ENCODE measurements at places on chromosomes 2 and 18.

GRCh38 chr2:234363011-234363487, 133.8 kb downstream of the ARL4C start:
- no peak for DNase-seq

DNA sequence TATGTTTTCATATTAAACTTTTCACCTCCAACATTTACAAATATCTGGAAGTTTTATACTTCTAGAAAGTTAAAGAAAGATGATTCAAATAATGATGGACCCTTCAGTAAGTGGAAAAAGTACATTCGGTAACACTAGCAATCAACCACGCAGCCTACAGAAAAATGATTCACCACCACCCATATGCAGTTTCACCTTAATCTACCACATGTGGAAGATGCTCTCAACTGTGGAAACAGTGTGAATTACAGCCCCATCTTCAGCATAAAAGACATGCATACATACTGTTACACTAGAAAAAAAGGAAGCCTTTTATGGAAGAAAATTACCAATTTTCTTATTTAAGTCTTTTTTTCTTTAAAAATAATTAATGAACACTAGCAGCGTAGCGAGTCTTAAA, 1.1 kb downstream of the SLC38A11 start:
- DNase-seq, result no peak

- no peak for DNase-seq
These were observed 156.1 kb downstream of the TTC27 start for GRCh38 chr2:32783933-32784332.

DNA sequence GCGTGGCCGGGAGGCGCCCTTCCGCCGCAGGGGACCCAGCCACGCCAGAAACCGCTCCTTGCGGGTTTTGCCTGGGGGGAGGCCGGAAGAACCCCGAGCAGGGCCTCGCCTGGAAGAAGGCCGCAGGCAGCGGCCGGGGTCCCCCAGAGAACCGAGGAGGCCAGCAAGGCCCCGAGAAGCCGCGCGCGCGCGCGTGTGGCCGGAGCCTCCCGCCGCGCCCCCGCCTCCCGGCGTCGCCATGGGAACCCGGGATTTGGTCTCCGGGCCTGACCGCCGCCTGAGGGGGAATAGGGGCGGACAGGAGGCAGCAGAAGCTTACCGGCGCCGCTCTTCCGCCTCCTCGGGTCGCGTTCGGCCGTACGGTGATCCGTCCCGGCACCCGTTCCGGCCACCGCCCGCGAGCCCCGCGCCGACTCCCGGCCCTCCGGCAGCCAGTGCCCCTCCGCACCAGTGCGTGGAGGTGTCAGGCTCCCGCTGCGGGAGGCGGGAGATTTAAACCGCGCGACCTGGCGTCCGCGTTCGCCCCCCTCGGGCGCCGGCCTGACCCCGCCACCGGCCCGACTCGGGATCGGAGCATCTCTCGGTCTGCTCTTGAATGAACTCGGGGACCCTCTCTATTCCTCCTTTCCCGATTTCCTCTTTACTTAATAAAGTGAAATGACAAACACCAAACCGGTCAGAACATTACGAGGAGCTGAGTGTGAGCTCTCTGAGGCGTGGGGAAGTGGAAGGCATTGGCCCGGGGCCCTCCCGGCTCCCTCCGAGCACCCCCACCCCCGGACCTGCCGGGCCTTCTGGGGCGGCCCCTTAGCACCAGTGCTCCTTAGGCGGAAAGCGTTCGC, at the start of gene ICA1L:
Gene ICA1L, minus strand, starts transcription at position 467 of the 842 bp plus-strand sequence. CDS start 42,757 bp downstream, outside the sequence.
- DNase-seq, result peak; percentile 1

GRCh38 chr18:53795061-53795460, 429.4 kb downstream of the MBD2 start:
- no peak for DNase-seq

DNA sequence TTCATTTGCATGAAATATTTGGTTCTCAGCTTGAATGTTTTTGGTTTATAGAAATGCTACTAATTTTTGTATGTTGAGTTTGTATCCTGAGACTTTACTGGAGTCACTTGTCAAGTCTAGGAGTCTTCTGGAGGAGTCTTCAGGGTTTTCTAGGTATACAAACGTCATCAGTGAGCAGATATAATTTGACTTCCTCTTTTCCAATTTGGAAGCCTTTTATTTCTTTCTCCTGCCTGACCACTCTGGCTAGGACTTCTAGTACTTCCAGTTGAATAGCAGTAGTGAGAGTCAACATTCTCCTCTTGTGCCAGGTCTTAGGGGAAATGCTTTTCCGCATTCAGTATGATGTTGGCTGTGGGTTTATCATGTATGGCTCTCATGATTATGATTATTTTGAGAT, 55.4 kb upstream of the THUMPD2 start:
- no peak for DNase-seq

- DNase-seq, result no peak
These were observed 287.2 kb upstream of the LINC00305 start for GRCh38 chr18:64436111-64436510.

DNA sequence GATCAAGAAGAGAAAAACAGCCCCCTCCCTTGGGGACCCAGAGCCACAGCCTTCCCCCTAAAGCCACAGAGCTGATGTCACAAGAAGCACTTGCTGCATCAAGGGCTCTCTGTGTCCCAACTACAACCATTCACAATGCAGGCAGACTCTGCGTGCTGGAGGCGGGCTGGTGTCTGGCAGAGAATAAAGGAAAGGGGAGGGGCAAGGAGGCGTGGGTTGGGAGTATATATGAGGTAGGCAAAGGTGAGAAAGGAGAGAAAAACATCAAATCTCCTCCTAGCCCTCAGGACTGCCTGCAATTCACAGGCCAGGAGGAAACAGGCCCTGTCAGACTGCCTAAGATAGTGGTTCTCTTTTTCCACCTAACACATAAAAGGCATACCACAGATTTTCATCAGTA, 48.8 kb upstream of the IHH start:
- no peak for DNase-seq

- no peak for DNase-seq
These were observed 584.5 kb upstream of the LRRTM1 start for GRCh38 chr2:80889009-80889408.

- DNase-seq, result no peak
These were observed 33.3 kb upstream of the PGAP1 start for GRCh38 chr2:196959734-196960338.

DNA sequence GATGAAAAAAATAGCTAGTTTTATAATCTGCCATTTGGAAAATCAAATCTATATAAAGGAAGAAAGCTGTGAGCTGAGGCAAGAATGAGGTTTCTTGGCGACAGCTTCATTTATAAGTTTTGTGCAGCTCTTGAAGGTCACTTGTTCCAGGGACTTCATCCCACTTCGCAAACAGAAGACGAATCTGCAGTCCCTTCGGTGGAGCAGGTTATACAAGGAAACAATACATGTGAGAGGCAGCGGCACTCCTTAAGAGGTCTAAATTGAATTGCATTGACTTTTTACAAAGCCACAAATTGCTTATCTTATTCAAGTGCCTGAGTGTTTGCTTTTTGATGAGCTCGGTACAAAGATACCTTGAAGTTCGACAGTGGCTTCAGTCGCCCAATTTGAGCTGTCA, 72.2 kb downstream of the C1QL2 start:
- peak; percentile 31 for DNase-seq

GRCh38 chr2:96959406-96960110, 26.8 kb downstream of the FAM178B start:
- DNase-seq, result peak; percentile 41

GRCh38 chr18:658001-658946, 821 bp downstream of the TYMS start:
- peak; percentile 73 for DNase-seq

GRCh38 chr18:9594823-9595596, 19.3 kb downstream of the PPP4R1 start:
- DNase-seq, result no peak

GRCh38 chr2:18924386-18924785, 335.0 kb upstream of the NT5C1B start:
- DNase-seq, result no peak
